ENCODE measurements at places on chromosomes 5 and 9.

GRCh38 chr9:74570879-74571512 lies 73.9 kb downstream of the RORB start:
- DNase-seq = no peak

DNA sequence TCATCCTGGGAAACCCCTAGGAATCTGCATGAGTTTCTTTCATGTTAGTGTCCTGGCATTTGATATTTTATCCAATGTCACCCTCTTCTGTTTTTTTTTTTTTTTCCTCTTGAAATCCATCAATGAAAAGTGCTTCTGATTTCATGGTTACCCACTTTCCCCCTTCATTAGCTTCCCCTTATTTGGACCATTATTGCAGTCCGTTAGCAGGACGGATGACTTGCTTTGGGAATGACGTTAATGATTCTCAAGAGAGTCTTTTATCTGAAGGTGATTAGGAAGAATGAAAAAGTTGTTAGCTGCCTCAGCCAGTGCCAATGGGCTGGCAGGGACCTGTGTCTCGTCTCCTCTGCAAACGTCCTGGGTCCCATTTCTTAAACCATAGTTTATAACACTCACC lies 134.7 kb downstream of the SEMA6A start:
- DNase-seq = no peak

GRCh38 chr5:61162832-61163567 lies 732 bp upstream of the SMIM15 start:
- no peak for DNase-seq

DNA sequence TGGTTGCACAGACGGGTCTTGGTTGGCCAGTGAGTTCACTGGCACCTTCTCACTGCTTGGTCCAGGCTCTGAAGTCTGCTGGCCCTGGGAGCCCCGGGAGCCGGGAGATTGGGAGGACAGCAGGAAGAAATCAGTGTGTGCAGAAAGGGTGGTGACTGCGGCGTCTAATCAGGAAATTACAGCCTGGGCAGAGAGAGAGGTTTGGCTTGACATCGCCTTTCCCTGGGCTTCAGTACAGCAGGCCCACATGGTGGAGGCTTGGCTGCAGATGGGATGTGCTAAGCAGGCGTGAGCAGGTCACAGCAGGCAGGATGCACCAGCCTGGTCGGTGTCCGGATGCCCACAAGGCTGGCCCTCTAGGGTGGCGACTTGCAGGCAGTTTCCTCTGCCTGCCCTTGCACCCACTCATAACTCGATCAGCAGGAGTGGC lies 17.2 kb downstream of the PITX1 start:
- DNase-seq = peak; percentile 45

GRCh38 chr5:73319036-73319435 lies 129.5 kb downstream of the FOXD1 start:
- DNase-seq = no peak

DNA sequence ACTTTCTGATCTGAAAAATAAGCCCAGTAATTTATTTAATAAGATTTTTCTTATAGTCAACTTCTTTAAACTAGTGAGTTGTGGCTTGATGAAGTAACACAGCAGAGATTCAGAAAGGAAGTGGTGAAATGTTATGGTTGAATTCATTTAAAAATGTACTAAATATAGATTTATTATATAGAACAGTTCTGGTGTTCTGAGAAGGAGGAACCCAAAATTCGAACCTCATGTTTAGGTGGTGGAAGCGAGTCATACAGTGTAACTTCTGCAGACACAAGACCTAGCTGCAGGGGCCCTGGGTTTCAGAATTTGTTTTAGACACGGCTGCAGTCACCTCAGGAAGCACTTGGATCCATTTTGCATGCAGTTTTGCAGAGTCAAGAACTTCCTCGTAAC lies 188.2 kb downstream of the TRIO start:
- no peak for DNase-seq

GRCh38 chr9:109683521-109683920 lies 96.5 kb upstream of the PALM2AKAP2 start:
- DNase-seq = no peak

DNA sequence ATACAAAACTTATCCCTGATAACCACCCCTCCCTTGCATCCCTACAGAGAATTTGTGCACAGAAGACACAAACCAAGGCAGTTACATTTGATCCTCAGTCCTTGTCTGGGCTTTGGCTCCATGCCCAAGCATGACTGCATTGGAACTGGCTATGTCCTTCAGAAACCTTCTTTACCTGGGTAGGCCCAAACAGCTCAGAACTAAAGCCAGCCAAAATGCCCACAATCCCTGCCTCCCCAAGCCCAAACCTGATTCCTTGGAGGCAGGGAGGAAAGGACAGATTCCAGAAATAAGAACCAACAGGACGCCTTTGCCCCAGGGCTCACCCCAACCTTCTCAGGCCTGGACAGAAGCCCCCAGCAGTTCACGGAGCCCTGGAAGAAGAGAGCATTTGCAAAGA lies 8.2 kb downstream of the IL17B start:
- DNase-seq = no peak

GRCh38 chr5:178391480-178391879 lies 158.9 kb upstream of the PHYKPL start:
- DNase-seq = no peak

- DNase-seq = no peak
These were observed 32.3 kb downstream of the CNTRL start for GRCh38 chr9:121107029-121107428.

DNA sequence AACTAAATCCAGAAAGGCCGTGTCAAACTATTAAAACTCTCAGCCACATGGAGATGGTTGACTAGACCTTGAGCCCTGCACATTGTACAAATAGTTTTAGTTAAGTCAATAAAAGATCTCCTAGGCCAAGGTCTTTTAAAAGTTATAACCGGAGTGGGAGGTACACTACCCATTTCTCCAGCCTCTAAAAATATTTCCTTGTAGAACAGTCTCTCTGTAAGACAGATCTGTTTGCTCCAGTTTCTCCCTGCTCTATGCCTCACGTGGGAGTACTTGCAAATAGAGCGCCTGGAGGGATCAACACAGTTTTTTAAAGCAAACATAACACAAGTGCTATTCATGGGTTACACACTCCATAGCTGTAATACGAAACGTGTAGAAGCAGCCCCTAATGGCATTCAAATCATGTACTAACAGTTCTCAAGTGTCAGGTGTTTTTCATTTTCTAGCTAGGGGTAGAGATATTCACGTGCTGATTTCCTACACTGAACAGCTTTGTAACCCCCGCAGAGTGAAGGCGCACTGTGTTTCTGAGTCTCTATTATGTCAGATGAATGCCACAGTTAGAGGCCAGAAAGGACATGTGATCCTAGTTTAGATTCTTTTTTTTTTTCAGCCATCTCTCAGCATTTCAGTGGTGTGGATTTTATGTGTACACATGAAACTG lies 703.4 kb upstream of the GRAMD2B start:
- no peak for DNase-seq

DNA sequence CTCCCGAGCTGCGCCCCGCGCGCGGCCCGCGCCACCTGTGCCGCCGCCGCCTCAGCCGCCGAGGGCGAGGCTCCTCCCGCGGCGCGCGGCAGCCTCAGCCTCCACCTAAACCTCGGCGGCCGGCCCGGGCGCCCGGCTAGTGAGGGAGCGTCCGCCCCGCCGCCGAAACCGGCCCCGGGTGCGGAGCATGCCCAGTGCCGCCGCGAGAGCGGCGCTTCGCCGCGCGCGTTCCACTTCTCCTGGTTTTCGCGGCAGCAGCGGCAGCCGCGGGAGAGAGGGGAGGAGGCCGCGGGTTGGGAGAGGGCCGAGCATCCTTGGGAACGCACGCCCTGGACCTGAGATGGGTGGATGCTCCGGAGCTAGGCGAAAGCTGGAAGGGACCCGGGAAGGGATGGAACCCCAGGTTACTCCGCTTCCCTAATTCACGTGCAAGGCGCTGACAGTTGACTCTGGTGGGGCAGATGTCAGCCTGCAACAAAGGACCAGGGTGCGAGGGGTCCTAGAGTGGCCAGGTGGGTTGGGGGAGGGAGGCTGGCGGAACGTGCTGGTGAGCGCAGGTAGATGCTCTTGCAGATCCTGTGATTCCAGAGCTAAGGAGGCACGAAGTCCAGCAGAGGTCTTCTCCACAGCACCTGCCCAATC lies at the start of gene CTNND2:
CTNND2 (minus strand) TSS at position 182 of the 642 bp plus-strand sequence. CDS start 593 bp downstream, outside the sequence.
- DNase-seq = no peak

DNA sequence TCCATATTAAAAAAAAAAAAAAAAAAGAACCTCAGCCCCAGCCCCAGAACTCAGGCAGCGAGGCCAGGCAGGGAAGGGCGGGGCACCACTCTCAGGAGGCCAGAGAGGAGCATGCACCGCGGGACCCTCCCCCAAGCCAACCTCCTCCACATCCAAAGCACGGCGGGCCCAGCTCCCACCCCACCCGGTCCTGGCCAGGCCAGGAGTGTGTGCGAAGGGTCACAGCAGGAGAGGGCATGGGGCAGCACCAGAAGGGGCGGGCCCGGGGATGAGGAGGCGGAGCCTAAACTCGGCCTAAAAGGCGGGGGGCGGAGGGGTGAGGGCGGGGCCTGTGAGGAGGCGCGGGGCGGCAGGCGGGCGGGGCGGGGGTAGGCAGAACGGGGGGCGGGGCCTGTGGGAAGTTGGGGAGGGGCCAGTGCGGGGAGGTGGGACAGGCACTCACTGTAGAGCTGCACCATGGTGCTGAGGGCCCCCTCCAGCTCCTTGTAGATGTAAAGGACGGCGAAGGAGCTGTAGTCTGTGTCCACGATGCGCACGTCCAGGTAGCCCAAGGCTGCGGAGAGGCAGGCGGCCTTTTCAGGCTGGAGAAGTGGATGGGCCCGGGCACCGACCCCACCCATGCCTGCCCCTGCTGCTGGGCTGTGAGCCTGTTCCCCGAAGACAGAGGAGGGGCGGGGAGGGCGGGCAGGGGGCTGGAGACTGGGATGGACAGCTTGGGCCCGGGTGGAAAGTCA lies 1.2 kb downstream of the LCN15 start:
- no peak for DNase-seq

DNA sequence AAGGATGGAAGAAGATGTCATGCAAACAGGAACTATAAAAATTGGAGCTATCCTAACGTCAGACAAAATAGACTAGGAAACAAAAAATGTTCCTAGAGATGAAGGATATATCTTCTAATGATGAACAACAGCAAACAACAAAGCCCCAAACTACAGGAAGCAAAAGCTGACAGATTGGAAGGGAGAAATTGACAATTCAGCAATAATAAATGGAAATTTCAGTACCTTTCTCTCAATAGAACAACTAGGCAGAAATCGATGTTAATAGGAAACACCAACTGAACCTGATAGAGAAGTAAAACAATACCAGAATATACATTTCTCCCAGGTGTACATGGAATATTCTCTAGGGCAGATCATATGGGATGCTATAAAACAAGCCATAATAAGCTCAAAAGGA lies 7.6 kb downstream of the SCGB3A1 start:
- DNase-seq = no peak

GRCh38 chr5:127649018-127649439 lies at the start of gene CTXN3:
CTXN3 (plus strand) TSS chr5:127649082; CDS start chr5:127657522, 8,440 bp downstream.
- no peak for DNase-seq

DNA sequence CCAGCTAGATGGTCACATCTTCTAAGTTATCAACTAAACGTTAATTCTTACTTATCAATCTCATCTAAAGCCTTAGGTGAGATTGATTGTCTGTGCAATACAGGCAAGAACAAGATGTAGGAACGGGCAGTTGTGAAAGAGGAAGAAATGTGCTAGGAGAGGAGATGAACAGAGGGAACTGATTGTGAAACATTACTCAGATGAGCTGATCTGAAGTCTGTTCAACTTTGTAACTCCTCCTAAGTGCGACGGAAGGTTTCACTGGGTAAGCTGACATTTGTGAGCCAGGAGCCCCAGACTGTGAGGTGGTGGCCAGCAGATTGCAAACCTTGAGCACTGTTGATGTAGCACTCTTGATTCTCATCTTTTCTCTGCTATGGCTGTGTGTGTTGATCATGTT lies 204.1 kb downstream of the CD180 start:
- no peak for DNase-seq

GRCh38 chr5:34452170-34452828 lies 203.8 kb upstream of the RAI14 start:
- DNase-seq = no peak

DNA sequence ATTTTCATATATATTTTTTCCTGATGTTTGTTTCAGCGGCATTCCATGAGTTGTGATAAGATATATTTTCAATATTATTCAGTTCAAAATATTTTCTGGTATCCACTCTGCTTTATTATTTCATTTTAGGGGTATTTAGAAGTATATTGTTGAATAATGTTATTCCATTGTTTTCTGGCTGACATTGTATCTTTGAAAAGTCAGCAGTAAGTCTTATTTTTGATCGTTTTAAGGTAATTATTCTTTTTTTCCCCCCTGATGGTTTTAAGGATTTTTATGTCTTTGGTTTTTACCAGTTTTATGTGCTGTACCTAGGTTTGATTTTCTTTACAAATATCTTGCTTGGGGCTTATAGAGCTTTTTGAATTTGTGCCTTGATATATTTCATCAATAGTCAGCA lies 6.6 kb upstream of the GLRA1 start:
- no peak for DNase-seq

DNA sequence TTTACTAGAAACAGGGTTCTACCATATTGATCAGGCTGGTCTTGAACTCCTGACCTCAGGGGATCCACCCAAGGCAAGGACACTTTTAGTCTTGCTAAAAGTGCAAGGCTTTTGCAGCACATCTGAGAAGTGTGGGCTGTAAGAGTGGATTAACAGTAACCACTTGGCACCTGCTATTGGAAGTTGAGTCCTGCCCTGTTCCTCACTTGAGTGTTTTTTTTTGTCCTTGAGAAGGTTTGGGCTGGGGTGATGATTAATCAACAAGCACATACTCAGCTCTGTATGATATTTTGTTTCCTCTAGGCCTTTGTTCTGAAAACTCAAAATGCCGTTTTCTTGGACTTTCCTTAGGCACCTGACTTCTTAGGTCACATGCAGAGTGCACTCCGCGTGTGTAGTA lies 37.4 kb downstream of the SNX30 start:
- DNase-seq = no peak

GRCh38 chr5:96870094-96871026 lies 5.9 kb upstream of the ERAP2 start:
- no peak for DNase-seq

DNA sequence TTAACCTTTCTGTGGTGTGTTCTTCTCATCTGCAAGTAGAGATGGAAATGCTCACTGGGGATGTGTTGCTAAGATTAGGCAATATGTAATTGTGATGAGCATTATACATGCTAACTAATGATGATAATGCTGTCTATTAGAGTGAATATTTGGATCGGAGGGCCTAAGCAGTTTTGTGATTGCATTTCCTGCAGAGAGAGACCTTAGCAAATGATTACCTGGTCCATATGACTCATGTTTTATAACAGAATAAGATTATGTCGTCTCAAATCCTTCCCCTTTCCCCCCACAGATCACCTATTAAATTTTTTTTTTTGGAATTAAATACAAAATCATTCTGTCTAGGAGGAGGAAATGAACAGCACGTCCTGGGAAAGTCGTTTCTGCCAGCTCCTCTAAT lies 82.7 kb downstream of the IZUMO3 start:
- no peak for DNase-seq

DNA sequence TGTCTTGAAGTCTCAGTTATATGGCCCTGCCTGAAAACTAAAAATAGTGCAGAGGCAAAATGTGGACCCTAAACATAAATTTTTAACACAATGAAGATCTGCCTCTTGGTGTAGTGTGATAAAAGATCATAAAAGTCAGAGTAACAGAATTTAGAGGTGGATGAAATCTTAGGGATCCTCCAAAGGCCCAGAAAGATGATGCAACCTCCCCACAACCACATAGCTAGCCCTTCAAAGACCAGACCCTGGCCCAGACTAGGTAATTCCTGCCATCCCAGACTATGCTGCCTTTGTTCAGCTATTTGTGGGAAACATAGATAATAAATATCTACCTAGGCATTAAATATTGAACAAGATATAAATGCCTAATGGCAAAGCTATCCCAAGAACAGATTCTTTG lies 15.3 kb downstream of the KLF9 start:
- DNase-seq = no peak
